Esophagus mucosa (tissue), 1 donor: ENCODE measurements at places on chromosomes 2 and 18. TPM values are rescaled to one million over a fixed set of nuclear protein-coding genes. Genes with fewer than 3 reads are reported as not detected.

Gene TCF23
- not detected for total RNA-seq

Gene UGT1A3
- 0.28 TPM for total RNA-seq

Gene SNTG2
- 0.60 TPM for total RNA-seq

Gene NOP58
- 48.4 TPM for total RNA-seq

Gene ALLC
- total RNA-seq: not detected
